Aorta (tissue), 5 donors: ENCODE measurements at places on chromosomes 12 and 14. TPM values are rescaled to one million over a fixed set of nuclear protein-coding genes. Genes with fewer than 3 reads are reported as not detected.

DNA sequence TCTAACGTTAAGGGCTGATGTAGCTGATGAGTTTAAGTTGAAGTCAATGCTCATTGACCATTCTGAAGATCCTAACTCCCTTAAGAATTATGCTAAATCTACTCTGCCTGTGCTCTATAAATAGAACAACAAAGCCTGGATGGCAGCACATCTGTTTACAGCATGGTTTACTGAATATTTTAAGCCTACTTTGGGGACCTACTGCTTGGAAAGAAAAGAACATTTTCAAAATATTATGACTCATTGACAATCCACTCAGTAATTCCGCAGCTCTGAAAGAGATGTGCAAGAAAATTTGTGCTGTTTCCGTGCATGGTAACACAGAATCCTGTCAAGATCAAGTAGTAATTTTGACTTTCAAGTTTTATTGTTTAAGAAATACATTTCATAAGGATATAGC lies 35.0 kb upstream of the NAV3 start:
- H3K4me3 ChIP-seq: no peak overlapping the region
- H3K4me1 ChIP-seq: no peaks in the 10 kb centered on the region
- DNase-seq: no peak
- no peaks in the 10 kb centered on the region for H3K36me3 ChIP-seq

Gene CDKN1B
- total RNA-seq: 56.0 TPM

Gene SMCO2
- total RNA-seq: 0.90 TPM

Gene EXOC3L4
- 0.68 TPM for total RNA-seq

- H3K27me3 ChIP-seq: no peaks in the 10 kb centered on the region
- no peaks in the 10 kb centered on the region for H3K4me1 ChIP-seq
- no peak for DNase-seq
Observed at GRCh38 chr14:82084813-82085212, 551.2 kb upstream of the SEL1L start.

DNA sequence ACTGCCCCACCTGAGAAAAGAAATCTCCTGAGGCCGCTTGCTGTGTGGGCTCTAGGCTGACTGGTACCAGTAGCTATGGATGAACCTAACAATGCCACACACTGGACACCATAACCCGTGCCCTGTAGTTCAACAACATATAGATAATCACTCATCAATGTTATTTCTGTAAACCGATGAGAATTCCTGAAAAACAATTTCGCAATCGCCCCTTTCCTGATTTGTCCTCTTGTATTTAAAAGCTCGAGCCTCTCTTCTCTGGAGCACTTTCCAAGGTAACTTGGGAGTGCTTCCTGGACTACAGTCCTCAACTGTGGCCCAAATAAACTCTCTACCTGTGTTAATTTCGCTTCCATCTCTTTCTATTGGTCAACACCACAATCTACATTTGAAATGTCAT lies 26.1 kb upstream of the PPP2R5C start:
- H3K27me3 ChIP-seq: no peaks in the 10 kb centered on the region
- no peak overlapping the region for H3K4me3 ChIP-seq
- no peaks in the 10 kb centered on the region for H3K4me1 ChIP-seq
- H3K36me3 ChIP-seq: no peaks in the 10 kb centered on the region
- no peak for DNase-seq

DNA sequence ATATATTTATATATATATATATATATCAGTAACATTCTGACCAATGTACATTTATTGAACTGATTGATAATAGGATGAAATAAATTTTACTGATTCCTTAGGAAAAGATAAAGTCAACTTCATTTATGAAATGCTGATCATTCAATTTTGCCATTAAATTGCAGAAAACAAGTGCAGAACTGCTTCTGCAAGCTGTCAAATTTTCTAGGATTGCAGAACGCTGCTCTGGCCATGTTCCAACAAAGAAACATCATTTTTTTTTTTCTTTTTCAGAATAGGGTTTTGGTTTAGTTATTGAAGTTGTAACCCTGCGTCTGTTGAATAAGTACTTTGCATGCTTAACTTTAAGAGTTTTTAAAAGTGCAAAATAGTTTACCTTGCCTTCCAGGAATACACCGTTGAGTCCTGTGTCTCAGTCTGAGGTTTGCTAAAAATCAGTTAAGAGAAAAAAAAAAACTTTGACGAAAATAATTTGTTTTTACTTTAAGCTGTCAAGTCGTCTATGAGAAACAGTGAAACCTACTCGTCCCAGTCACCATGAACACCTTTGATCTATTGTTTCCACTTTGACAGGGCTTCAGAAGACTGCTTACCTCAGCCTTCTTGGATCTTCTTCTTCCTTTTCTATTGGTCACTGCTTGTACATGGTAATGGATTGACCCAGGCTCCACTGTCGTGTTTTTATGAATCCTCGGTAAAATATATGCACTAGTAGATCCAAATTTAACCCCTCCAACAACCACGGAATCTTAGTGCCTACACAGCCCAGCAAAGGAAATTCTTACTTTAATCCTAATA lies at the start of gene KERA:
TSS of gene KERA (minus strand) at position 657 of the 798 bp plus-strand sequence. CDS start 1,743 bp downstream, outside the sequence.
- no peaks in the 10 kb centered on the region for H3K36me3 ChIP-seq
- no peaks in the 10 kb centered on the region for H3K4me1 ChIP-seq
- no peaks in the 10 kb centered on the region for H3K27me3 ChIP-seq
- no peak within 1 kb of the TSS for H3K27ac ChIP-seq
- no peak for DNase-seq

Gene NUAK1
- 37.7 TPM for total RNA-seq

DNA sequence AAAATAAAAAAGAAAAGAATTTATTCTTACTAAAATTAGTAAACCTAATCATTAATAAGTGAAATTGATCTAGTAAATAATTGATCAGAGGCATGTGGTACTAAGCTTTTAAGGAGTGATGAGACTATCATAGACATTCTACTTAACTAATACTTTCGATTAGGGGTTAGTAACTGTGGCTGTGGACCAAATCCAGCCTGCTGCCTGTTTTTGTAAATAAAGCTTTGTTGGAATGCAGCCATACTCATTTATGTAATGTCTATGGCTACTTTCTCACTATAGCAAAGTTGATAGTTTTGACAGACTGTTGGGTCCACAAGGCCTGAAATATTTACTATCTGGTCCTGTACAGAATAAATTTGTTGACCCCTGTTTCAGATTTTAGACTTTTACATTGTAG lies 63.2 kb downstream of the PLEKHA5 start:
- no peaks in the 10 kb centered on the region for H3K27me3 ChIP-seq
- no peak for DNase-seq
- H3K27ac ChIP-seq: no peak overlapping the region
- H3K4me3 ChIP-seq: no peak overlapping the region
- H3K36me3 ChIP-seq: no peaks in the 10 kb centered on the region
- peaks cover 11% of the 10 kb centered on the region for H3K4me1 ChIP-seq

Gene HNF1A
- total RNA-seq: not detected

Gene EFS
- 24.5 TPM for total RNA-seq
